ENCODE measurements at places on chromosomes 16 and 17.

- no peak for DNase-seq
Measured at GRCh38 chr16:4548124-4548523, 8.0 kb upstream of the C16orf96 start.

DNA sequence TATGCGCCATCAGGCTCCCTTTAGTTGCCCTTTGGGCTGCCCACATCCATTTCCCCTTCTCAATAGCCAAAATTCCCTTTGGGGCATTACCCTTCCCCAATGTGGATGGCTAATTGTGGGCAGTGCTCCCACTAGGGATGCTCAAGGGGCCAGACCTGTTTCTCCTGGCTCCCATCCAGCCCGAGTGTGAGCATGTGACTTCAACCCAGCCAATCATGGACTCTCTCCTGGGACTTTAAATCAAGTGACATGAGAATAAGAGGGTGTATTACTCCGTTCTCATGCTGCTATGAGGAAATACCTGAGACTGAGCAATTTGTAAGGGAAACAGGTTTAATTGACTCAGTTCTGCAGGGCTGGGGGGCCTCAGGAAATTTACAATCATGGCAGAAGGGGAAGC, 60.9 kb upstream of the WSB1 start:
- DNase-seq, result no peak

DNA sequence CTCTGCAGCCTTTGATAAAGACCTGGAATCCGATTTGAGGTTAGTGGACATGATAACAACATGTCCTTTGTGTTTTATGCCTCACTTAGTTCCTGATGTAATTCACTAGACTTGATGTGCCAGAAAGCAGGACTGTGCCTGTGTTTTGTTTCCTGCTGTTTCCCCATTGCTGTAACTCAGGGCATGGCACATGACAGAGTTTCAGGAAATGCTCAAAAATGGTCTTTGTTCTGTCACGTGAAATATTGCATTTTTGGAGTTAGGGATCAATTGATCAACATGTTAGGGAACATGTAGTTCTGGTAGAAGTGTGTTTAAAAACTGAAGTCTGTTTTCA, 32.8 kb downstream of the DHX38 start:
- no peak for DNase-seq

DNA sequence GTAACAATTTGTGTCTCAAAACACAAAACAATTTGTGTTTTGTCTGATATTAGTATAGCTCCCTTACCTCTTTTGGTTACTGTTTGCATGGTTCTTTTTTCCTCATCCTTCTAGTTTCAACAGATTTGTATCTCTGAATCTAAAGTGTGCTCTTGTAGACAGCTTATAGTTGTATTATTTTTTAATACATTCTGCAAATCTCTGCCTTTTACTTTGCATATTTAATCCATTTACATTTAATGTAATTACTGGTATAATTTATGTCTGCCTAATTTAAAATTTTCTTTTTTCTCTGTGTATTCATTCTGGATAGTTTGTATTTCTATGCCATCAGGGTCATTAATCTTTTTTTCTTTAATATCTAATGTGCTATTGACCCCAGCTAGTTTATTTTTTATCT, 9.9 kb upstream of the GNAO1 start:
- no peak for DNase-seq

DNA sequence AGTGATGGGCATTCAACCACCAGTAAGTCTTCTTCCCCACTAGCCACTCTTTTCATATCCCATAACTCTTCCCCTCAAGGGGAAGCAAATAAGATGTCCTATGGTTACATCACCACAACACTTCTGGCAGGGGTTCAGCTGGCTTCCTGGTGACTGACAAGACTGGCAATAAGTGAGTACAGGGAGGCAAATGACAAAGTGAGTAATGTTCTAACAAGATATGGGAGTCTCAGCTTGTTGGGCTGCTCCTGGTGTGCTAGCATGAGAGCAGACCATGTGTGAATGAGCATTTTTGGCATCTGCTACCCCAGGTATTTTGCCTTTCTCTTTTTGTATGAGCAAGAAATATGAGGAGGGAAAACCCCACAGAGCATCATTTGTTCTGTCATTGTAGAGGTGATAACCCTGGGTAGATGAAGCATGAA, 9.9 kb downstream of the TMIGD1 start:
- DNase-seq, result no peak

GRCh38 chr17:75876190-75876937, 2.0 kb downstream of the TRIM47 start:
- no peak for DNase-seq

DNA sequence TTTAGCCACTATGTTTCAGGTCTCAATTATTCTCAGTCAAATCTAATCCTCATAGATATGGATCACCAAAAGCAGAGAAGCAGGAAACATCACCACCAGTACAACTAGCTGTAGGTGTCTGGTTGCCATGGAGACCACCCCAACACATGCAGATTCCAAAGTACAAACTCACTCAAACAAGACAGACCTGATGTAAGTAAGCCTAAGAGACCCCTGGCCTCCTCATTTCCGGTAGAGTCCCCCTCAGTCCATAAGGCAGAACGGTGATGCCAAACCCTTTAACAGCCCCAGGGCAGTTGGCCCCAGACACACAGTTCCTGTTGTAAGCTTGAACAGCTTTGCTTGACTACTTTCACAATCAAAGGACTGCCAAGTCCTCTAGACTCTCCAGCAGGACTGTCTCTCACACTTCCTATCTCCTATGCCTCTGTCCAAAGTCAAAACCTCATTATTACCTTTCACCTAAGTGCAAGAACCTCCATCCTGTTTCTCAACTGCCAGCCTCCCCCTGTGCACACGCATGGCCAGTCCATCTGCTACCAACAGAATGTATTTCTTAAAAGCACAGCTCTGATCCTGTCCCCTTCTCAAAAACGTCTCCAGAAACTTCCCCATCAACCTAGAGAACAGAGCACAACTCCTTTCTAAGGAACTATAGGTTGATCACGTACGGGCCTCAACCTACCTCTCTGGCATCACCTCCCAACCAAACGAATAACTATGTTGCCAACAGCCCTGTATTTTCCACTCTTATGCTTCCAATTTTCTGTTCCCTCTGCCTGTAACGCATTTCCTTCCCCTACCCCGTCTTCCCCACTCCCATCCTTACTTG, 23.9 kb downstream of the SLC39A11 start:
- no peak for DNase-seq

- no peak for DNase-seq
Measured at GRCh38 chr16:31458073-31458843, 1.0 kb upstream of the ARMC5 start.

- no peak for DNase-seq
Measured at GRCh38 chr16:89973235-89973634, 24.7 kb downstream of the DEF8 start.
